ENCODE measurements at places on chromosomes 7 and 10.
A peak's percentile ranks its signal among the peaks of the same experiment; 100 is the strongest.

- no peak for DNase-seq
Measured at GRCh38 chr7:131164025-131164925, 163.4 kb upstream of the MKLN1 start.

DNA sequence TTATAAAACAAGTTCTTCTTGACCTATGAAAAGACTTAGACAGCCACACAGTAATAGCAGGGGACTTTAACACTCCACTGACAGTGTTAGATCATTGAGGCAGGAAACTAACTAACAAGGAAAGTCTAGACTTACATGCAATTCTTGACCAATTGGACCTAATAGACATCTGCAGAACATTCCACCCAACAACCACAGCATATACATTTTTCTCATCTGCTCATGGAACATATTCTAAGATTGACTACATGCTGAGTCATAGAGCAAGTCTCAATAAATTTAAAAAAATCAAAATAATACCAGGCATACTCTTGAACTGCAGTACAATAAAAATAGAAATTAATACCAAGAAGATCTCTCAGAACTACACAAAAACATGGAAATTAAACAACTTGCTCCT, 219.5 kb upstream of the HPS1 start:
- DNase-seq: no peak

GRCh38 chr7:118352867-118353453, 128.5 kb downstream of the ANKRD7 start:
- peak; percentile 67 for DNase-seq

- DNase-seq: no peak
Measured at GRCh38 chr10:31756101-31756728, 172.4 kb downstream of the ARHGAP12 start.

DNA sequence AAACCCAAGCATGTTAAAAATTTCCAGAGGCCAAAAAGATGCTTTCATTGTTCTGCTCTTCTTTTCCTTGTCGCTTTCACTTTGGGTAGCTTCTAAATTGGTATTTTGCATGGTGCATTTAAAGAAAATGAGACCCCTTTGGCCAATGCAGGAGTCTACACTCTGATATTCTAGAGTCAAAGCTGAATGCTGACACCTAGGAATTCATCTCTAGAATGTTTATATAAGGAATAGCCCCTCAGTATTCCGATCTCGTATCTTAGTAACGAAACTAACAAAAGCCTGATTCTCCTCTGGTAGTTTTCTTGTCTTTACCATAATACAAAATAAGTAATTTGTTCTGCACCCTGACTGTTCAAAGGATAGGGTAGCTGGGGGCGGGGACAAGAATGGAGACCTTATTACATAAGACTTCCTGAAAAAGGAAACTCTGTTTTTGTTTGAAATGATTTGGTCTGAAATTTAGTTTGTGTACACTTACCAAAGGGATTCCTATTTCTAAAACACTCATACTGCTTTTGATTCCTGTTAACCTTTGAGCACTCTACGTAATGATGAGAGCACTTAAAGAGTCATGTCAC, 17.1 kb downstream of the IKZF1 start:
- DNase-seq: no peak

GRCh38 chr10:83515001-83515400, 624.3 kb upstream of the GHITM start:
- DNase-seq: no peak

DNA sequence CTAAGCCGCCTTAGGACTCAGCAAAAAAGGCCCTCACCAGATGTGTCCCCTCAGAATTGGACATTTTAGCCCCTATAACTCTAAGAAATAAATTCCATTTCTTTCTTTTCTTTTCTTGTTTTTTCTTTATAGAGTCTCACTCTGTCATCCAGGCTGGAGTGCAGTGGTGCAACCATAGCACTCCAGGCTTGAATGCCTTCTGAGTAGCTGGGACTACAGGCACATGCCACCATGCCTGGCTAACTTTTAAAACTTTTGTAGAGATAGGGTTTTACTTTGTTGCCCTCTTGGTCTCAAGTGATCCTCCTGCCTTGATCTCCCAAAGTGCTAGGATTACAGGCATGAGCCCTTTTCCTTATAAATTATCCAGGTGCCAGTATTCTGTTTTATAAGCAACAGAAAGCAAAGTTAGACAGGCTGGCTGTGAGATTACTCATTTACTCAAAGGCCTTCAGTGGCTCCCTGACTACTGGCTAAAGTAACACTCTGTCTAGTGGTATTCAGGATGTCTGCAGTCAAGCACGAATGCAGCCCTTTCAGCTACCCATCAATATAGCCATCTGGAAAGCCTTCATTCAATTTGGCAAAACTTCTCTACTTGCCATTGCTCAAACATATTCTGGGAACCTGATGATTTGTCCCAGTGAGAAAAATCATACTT, 128.6 kb downstream of the ICA1 start:
- DNase-seq: no peak

DNA sequence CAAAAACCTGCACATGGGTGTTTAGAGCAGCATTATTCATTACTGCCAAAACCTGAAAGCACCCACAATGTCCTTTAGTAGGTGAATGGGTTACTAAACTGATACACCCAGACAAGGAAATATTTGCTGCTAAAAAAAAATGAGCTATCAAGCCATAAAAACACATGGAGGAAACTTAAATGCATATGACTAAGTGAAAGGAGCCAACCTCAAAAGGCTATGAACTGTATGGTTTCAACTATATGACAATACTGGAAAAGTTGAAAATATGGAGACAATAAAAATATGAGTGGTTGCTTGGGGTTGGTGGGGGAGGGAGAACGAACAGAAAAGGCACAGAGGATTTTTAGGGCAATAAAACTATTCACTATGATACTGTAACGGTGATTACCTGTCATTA, 291.0 kb downstream of the TNS3 start:
- no peak for DNase-seq

DNA sequence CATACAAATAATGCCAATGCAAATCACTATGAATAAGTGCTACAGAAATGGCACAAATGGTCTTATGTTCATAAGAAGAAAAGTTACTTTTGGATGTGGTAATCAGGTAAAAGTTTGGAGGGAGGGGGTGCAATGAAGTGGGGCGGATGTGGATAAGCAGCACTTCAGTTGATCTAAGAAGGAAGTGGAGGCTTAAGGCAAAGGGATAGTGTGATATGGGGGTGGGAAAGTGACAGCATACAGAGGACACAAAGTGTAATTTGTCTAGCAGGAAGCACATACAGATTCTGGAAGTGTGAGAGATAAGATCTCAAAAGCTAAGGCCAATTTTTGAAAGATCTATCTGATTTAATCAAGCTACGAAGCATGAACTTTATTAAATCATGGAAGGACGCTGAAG, 6.3 kb downstream of the BET1 start:
- DNase-seq: no peak

GRCh38 chr7:108592646-108593201, 23.1 kb downstream of the DNAJB9 start:
- no peak for DNase-seq

DNA sequence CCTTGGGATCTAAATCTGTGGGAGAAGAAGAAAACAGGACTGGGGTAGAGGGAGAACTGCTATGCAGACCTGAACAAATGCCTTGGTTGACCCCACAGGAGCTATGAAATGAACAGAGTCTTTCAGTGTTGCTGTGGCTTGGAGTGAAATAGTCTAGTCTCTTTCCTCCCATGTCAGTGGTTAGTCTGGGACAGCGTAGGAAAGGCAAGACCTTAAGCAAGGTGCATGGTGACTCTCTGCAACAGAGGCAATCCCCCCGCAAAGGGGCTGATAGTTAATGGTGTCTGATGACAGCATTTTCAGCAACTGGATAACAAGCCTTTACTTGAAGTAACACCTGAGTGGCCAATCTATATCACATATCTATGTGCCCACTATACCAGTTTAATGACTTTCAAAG, 62.3 kb downstream of the ARL4A start:
- no peak for DNase-seq

GRCh38 chr7:137538361-137538762, 194.8 kb upstream of the PTN start:
- DNase-seq: no peak

- DNase-seq: peak; percentile 81
Measured at GRCh38 chr10:26621889-26622711, 75.4 kb upstream of the PDSS1 start.

- DNase-seq: no peak
Measured at GRCh38 chr10:33087152-33087551, 129.1 kb upstream of the ITGB1 start.

DNA sequence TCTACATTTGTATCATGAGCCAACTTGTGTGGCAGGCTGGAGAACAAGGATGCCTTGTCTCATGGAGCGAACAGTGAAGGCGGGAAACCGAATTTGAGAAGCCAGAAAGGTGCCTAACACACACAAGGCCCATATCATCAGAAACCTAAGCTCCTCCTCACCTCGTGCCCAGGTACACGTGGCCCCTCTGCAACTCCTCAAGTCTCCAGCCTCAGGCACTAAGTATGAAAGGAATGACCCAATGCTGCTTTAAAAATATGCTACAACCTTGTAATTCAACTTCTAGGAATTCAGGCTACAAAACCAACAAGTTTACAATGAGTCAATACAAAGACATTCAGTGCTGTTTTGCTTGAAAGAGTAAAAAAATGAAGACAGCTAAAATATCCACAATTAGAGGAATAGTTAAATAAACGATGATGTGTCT, 95.7 kb downstream of the CDK6 start:
- no peak for DNase-seq

GRCh38 chr7:73895626-73896025, 34.7 kb downstream of the TMEM270 start:
- no peak for DNase-seq

- DNase-seq: no peak
Measured at GRCh38 chr7:105261689-105262088, 127.0 kb downstream of the SRPK2 start.

DNA sequence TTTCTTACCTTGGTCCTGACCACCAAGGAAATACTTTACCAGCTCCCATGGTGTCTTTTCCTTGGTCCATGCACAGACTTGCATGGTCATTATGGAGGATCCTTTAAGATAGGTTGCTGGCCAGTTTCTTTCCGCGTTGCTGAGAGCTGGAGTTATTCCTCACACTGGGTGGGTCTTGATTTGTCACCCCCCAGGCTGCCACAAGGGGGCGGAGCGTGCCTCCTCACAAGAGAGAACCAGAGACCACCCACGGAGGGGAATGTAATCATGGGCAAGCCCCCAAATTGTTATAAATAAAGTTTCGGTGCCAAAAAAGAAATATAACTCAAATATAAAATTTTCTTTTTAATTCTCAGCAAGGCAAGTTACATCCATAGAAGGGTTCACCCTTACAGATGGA, 10.5 kb upstream of the TRIM24 start:
- no peak for DNase-seq

GRCh38 chr10:33478089-33478674, 143.7 kb upstream of the NRP1 start:
- no peak for DNase-seq

GRCh38 chr7:25384788-25385505, 156.7 kb upstream of the NPVF start:
- DNase-seq: no peak

GRCh38 chr10:63760034-63760707, 239.0 kb downstream of the REEP3 start:
- DNase-seq: no peak

DNA sequence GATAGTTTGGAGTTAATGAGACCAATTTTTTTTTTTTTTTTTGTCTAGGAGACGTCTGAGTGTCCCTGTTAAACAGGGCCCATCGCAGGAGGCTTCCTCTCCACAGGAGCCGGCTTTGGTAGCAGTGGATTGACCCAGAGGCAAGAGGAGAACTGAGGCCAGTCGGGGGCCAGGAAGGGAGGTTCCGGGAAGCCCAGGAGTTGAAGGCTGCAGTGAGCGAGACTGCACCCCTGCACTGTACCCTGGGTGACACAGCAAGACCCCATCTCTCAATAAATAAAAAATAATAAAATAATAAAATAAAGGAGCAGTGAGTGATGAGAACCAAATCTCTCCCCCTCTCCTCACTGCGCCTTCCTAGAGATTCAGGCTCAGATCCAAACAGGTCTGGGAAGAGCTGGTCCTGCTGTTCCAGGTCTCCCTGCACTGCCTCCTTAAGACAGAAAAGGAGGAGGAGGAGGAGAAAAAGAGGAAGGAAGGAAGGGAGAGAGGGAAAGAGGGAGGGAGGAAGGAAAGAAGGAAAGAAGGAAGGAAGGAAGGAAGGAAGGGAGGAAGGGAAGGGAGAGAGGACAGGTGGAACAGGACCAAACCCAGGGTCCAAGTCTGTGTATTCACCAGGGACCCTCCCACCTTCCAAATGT, 3.5 kb downstream of the MNX1 start:
- no peak for DNase-seq

DNA sequence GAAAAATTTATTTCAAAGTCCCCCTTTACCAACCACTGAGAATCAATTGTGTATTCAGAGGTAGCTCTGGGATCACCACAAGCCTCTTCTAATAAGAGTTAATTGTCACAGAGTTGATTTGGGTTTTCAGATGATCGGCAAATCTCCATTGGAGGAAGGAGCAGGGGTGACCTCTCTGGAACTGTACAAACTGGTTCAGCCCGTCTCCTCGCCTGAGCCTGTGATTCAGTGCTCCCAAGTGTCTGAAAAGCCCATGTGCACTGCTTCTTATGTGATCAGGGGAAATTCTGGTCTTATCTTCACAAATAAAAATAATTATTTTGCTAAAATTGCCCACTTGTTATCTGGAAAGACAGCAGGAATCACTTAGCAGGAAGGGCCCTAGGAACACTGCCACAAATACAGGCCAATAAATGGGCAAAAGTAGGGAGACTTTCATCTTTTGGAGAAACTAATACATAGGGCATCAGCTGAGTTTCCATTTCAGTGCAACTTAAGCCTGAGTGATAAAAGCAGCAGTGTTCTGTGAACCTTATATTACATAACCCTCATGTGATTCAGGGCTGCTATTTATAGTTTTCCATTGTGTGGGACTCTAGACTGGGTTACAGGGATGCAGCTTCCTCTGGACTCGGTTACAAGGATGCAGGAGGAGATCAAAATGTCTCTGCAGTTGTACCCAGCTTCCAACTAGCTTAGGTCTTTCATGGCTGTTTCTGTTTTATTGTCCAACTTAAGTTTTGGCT, 32.3 kb downstream of the CDK1 start:
- no peak for DNase-seq

GRCh38 chr7:150983893-150984368, 5.8 kb upstream of the KCNH2 start:
- DNase-seq: peak; percentile 85

All from hematopoietic multipotent progenitor cell treated with erythropoietin and hydrocortisone succinate and interleukin-3 and kit ligand, for 6 days (in vitro differentiated cells).